SJCRH30 (cell line): ENCODE measurements at places on chromosomes 13 and 19. TPM values are rescaled to one million over a fixed set of nuclear protein-coding genes. Genes with fewer than 3 reads are reported as not detected.
A peak's percentile ranks its signal among the peaks of the same experiment; 100 is the strongest.

- no peak overlapping the region for H3K27ac ChIP-seq
- H3K4me3 ChIP-seq = no peak overlapping the region
- H3K36me3 ChIP-seq = peaks cover 21% of the 10 kb centered on the region
- DNase-seq = no peak
- H3K27me3 ChIP-seq = no peaks in the 10 kb centered on the region
Measured at GRCh38 chr19:57803265-57803593, 11.5 kb downstream of the ZNF552 start.

Gene PTH2
- not detected in 2 replicates for total RNA-seq

GRCh38 chr13:31043957-31044356, 111.5 kb downstream of the TEX26 start:
- no peak overlapping the region for H3K27ac ChIP-seq
- peak; percentile 64 for DNase-seq
- H3K27me3 ChIP-seq = no peaks in the 10 kb centered on the region
- no peaks in the 10 kb centered on the region for H3K36me3 ChIP-seq
- H3K4me1 ChIP-seq = peaks cover 42% of the 10 kb centered on the region

DNA sequence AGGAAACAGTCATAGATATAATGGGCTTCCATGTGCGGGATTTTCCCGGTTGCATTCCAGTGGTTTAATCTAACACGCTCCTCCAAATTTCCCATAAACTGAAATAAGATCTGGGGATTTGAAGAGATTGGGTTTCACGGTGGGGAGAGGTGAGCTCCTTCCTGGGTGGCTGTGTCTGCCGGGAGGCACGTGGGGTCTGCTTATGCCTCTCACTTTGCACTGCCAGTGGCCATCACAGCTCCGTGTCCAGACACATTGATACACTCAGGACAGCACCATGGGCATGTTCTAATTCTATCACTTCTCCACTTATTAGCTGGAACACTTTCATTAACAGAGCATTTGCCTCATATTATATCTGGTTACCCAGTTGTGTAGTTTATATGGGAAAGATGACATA, 73.4 kb downstream of the SOX1 start:
- peaks cover 3% of the 10 kb centered on the region for H3K4me1 ChIP-seq
- no peak for DNase-seq
- H3K36me3 ChIP-seq = no peaks in the 10 kb centered on the region
